ENCODE measurements at places on chromosomes 5 and 9.

- DNase-seq = peak; percentile 61
These were observed 66.0 kb downstream of the FRMD3 start for GRCh38 chr9:83472221-83472665.

DNA sequence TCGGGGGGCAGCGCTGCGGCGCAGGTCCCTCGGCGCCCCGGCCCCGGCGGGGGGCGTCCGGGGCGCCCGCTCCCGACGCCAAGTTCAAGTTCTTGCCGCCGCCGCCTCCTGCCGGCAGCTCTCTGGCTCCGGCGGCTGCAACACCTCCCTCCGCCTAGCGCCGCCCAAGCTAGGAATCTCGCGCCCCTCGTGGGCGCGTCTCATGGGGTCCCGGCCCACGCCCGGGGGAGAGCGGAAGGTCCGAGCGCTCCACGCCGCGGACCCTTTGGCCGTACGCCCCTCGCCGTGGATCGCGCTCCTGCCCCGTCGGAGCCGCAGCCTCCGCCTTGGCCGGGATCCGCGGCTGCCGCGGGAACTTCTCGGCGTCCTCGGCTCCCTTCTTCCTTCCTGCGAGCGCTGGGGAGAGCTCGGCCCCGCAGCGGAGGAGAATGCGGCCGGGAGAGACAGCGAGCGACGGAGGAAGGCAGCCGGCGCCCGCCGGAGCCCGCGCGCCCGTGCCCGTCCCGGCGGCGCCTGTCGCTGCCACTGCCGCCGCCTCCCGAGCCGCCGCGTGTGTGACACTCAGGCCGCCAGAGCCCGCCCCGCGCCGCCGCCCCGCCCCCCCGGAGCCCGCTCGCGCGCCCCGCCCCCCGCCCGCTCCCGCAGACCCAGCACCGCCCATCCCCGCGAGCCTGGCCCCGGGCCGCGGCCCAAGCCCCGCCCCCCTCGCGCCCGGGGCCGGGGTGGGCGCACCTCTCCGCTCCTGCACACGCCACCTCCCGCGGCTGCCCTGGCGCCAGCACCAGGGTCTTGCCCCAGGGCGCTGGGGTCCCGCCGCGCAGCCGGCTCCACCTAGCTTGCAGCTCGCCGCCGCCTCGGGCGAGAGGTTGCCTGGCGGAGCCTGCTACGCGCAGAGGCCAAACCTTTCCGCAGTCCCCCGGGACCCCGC is at the start of gene SHB:
TSS of gene SHB (minus strand) at position 527 of the 928 bp plus-strand sequence. CDS start 582 bp downstream, outside the sequence.
- DNase-seq = peak; percentile 67

- DNase-seq = no peak
These were observed 168.4 kb downstream of the TTLL11 start for GRCh38 chr9:121924700-121925099.

DNA sequence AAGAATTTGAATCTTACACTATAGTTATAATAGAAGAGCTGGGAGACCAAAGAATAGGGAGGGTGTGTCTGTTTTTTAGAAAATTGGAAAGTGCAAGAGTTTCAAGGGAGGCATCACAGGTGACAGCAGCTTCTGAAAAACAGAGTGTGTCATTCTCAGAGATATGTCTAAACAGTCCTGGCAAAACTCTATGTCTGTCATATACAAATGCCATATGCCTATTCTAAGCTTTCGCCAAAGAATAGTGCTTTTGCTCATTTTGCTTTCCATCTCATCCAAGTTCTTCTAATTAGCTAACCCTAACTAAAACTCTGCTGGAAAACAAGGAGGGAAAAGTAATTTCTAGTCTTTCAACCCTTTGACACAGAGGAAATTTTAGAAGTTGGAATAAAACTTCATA is 388.0 kb upstream of the TYRP1 start:
- no peak for DNase-seq

GRCh38 chr9:121700832-121701419 is 49.5 kb downstream of the DAB2IP start:
- no peak for DNase-seq

GRCh38 chr9:77808751-77809081 is 160.6 kb upstream of the GNA14 start:
- no peak for DNase-seq

GRCh38 chr5:40682154-40683017 is 2.7 kb downstream of the PTGER4 start:
- no peak for DNase-seq

GRCh38 chr9:137138722-137139467 is at the start of gene GRIN1:
Gene GRIN1 (plus strand): TSS chr9:137139154. CDS start chr9:137139487, 333 bp downstream.
- DNase-seq = no peak

- no peak for DNase-seq
These were observed 179.0 kb upstream of the TARS1 start for GRCh38 chr5:33261747-33262146.

DNA sequence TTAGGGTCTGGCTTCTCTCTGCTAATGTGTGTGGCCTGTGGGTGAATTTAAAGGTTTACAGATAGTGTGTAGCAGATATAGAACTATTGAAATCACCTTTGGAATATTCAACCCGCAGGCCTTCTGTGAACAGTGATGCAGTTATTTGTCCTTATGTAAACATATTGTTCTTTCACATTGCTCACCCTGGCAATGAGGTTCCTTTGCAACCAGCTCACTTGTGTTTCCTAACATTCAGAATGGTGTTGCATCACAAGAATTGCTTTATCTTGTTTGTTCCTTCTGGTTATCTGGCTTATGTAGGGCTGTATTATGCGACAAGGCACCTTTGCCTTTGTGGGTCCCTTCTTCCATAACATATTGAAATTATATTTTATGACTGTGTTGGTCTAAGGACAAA is 370.3 kb downstream of the NNT start:
- DNase-seq = no peak

- DNase-seq = peak; percentile 2
These were observed 3.4 kb downstream of the CLINT1 start for GRCh38 chr5:157855404-157855994.

DNA sequence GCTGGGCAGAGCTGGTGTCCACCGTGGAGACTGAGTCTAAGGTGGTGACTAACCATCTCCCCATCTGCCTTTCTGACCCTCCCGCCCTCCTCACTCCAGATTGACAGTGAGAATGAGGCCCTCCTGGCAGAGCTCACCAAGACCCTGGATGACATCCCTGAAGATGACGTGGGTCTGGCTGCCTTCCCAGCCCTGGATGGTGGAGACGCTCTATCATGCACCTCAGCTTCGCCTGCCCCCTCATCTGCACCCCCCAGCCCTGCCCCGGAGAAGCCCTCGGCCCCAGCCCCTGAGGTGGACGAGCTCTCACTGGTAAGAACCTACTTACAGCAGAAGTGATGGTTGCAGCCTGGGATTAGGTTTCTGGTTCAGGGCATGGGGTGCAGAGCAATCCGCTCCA is 96.5 kb downstream of the PPARGC1B start:
- no peak for DNase-seq

DNA sequence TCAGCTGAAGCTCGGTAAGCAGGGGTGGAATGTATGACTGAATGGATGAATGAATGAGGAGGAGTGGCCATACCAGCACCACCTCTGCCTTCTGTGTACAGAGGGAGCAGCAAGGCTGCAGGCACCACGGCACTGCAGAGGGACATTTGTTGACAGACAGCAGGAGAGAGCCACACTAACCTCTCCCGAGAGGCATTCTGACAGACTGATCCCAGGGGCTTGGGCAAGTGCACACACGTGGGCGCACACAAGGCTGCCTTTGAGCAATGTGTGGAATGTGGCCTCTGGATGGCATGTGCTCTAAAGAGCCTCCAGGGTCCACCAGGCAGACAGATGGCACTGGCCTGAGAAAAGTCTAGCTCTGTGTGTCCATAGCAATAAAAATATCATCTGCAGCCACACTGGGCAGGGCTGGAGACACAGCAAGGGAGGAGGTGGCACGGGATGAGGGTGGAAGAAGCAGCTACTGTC is 111.8 kb downstream of the ACTL7B start:
- peak; percentile 48 for DNase-seq

- DNase-seq = no peak
These were observed 133.5 kb downstream of the SGCD start for GRCh38 chr5:156460471-156460870.

- DNase-seq = no peak
These were observed 309.9 kb downstream of the NR3C1 start for GRCh38 chr5:143093452-143094086.

DNA sequence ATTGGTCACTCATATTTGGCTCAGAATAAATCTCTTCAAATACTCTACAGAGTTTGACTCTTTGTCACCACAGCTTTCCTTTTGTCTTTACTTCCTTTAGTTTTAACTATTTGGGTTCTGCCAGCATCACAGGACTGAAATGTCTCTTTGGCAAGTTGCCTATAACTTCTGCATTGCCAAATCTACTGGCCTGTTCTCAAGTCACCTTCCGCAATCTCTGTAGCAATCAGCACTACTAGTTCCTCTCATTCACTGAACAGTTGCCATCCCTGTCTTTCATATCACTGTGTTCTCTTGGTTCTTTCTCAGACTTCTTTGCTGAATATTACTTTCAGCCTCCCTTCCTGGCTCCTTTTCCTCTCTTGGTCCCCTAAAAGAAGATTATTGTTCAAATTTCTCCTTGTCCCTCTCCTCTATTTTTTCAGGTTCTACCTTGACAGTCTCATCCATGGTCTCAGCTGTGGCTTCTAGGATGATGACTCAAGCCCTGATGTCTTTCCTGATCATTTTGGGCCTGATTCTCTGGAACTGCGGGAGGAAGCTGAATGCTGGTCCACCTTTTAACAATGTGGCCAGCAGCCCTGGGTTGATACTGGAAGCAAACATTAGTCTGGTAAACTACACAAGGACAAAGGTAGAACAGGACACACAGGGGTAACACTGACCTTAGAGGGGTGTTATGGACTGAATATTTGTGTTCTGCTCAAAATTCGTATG is 44.0 kb upstream of the LIFR start:
- no peak for DNase-seq

DNA sequence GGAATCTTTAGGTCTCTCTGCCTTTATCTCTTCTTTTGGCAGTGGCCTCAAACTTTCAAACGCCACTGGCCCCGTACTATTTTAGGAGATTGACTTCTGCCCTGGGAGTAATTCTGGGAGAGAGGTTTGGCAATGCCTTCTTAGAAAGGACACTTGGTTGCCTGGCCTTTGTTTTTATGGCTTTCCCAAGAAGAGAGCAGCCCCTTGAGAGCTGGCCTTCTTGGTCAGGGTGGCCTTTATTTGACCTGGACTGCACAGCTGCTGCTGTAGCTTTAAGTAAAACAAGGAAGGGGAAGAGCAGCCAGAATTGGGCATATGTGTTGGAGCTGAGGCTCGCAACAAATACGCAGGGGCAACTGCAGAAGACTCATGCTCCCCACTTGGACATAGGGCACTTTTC is 60.8 kb downstream of the PTPN3 start:
- DNase-seq = no peak

DNA sequence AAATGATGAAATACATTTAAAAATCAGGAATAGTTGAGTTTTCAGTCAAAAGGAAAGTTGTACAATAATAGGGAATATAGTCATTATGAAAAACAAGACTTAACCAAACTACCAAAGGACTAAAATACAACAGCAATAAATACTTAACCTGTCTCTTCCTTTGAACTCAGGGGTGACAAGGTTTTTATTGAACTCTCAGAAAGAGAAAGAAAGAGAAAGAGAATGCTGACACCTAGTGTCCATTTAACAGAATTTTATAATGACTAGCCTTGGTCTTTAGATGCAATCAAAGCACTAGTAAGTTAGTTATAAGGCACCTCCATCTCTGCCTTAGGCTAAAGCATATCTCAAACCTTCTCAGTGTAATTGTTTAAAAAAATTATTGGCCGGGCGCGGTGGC is 47.5 kb downstream of the UIMC1 start:
- peak; percentile 71 for DNase-seq

GRCh38 chr5:141914199-141914743 is 9.4 kb upstream of the DELE1 start:
- peak; percentile 49 for DNase-seq

DNA sequence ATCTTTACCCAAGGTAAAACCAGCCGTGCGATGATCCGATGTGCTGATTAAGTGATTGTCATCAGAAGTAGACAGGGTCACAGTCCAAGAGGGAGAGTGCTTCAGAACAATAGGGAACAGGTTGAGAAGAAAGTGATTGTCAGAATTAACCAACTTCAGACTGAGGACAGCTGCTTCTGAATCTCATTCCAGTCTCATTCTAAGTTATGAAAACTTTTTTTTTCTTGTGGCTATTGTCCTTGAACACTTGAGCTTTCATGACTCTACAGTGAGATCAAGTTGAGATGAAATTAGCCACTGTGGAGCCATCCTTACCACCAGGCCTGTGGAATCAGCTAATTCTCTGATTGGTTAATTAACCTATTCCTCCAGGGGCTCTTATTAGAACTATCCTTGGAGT is 159.9 kb upstream of the WWC1 start:
- no peak for DNase-seq

GRCh38 chr9:128845186-128845931 is 15.8 kb upstream of the SPOUT1 start:
- DNase-seq = peak; percentile 66

DNA sequence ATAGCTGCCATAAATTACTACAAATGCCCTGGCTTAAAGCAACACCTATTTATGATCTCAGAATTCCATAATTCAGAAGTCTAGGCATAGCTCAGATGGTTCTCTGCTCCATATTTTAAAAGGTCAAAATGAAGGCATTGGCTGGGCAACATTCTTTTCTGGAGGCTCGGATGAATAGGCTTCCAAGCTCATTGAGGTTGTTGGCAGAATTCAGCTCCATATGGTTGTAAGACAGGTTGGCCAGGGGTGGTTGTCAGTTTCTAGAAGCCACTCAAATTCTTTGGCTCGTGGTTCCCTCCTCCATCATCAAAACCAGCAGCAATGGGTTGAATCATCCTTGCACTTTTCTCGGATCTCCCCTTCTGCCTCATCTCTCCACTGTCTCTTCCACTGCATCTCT is 49.4 kb downstream of the TGFBR1 start:
- DNase-seq = no peak

DNA sequence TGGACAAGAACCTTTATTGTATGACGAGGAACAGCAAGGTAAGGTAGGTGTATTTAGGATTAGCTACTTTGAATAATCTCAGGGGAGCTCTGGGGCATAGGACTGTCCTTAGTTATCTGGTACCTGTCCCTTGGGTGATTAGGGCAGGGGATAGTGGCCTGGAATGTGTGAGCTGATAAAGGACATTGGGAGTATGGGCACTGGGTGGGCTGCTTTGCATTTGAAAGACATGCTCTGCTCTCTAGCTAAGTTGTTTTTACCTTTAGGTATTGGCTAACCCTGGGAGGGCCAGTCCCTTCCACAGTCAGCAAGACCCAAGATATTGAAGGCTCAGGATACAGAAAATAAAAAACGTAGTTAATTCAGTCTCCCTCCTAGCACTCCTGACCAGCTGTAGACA is 282.8 kb upstream of the C9orf72 start:
- DNase-seq = no peak

DNA sequence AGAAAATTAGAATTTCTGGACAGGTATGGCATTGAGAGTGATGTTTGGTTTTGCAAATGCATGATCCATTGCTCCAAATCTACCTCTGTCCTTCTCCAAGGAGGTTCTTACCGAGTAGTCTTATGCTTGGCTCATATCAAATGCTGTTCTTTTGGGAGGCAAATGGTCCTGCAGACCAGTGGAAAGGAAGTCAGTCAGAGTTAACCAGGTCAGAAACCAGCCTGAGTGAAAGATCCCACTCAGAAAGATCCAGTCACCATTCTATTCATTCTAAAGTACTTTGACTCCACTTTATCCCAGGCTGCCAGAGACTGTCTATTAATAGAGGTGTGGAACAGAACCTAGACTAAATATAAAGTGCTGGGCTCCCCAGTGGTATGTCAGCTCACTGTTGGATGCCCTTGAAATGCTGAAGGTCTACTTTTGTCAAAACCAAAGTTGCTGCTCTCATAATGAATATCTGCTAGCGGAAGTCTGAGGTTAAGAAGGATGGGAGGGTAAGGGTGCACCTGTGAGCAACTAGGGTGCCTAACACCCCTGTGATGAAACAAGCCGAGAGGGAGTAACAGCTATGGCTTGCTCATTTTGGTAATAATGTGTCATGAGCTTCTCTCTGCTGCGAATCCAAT is 302.2 kb downstream of the ZNF608 start:
- DNase-seq = no peak
